ENCODE measurements at places on chromosomes 4 and X. TPM values are rescaled to one million over a fixed set of nuclear protein-coding genes. Genes with fewer than 3 reads are reported as not detected.

SSX5 gene
- total RNA-seq = not detected

GPRIN3 gene
- total RNA-seq = 3.7 TPM

GRCh38 chrX:20711366-20711765 is 444.7 kb upstream of the RPS6KA3 start:
- H3K36me3 ChIP-seq = no peaks in the 10 kb centered on the region
- no peaks in the 10 kb centered on the region for H3K4me1 ChIP-seq
- no peak overlapping the region for H3K27ac ChIP-seq
- H3K27me3 ChIP-seq = peaks cover 3% of the 10 kb centered on the region
- DNase-seq = no peak

- no peak for DNase-seq
- H3K27ac ChIP-seq = no peak overlapping the region
- H3K4me3 ChIP-seq = no peak overlapping the region
- no peaks in the 10 kb centered on the region for H3K36me3 ChIP-seq
Observed at GRCh38 chrX:101813200-101813599, 118.6 kb downstream of the ZMAT1 start.

- no peaks in the 10 kb centered on the region for H3K27me3 ChIP-seq
- H3K4me1 ChIP-seq = no peaks in the 10 kb centered on the region
- H3K36me3 ChIP-seq = no peaks in the 10 kb centered on the region
Observed at GRCh38 chr4:160894809-160895208, 1269.0 kb downstream of the FSTL5 start.

GRCh38 chrX:125646195-125646594 is 326.5 kb downstream of the TEX13C start:
- H3K27me3 ChIP-seq = no peaks in the 10 kb centered on the region
- H3K27ac ChIP-seq = no peak overlapping the region
- H3K4me3 ChIP-seq = no peak overlapping the region
- no peaks in the 10 kb centered on the region for H3K4me1 ChIP-seq
